ENCODE measurements at places on chromosomes 6 and 20.

DNA sequence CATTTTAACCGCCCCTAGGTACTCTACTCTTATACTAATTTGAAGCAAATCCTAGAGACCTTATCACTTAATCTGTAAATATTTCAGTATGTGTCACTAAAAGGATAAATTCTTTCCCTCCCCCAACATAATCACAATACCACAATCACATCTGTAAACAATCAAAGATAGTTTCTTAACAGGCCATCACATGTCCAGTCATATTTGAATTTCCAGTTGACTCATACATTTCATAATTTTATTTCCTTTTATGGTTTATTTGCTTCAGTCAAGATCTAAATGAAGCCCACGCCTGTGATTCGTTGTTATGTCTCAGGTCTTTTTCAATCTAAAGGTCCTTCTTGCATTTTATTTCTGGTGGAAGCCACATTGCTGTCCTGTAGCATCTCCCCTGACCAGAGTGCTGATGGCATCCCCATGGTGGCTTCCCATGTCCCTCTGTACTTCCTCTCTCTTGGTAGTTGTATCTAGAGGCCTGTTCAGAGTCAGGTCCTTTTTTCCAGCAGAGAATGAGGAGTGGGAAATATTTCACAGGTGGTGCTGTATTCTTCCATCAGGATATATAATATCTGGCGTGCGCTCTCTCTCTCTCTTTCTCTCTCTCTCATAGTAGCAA lies 128.6 kb upstream of the SLC22A23 start:
- DNase-seq = no peak

DNA sequence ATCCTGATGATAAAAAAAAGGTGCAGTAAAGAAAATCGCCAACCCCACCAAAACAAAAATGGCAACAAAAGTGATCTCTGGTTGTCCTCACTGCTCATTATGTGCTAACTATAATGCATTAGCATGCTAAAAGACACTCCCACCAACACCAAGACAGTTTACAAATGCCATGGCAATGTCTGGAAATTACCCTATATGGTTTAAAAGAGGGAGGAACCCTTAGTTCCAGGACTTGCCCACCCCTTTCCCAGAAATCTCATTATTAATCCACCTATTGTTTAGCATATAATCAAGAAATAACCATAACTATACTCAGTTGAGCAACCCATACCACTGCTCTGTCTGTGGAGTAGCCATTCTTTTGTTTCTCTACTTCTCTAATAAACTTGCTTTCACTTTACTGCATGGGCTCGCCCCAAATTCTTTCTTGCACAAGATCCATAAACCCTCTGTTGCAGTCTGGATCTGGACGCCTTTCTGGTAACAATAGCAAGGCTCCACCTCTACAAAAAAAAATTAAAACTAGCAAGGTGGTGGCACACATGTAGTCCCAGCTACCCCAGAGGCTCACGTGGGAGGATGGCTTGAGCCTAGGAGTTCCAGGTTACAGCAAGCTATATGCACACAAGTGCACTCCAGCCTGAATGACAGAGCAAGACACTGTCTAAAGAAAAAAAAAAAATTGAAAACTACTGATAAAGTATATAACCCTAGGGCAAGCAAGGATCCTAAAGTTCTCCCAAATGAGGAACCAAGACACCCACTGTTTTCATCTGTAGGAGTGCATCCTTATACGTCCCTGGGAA lies 278.8 kb upstream of the JARID2 start:
- DNase-seq = no peak

DNA sequence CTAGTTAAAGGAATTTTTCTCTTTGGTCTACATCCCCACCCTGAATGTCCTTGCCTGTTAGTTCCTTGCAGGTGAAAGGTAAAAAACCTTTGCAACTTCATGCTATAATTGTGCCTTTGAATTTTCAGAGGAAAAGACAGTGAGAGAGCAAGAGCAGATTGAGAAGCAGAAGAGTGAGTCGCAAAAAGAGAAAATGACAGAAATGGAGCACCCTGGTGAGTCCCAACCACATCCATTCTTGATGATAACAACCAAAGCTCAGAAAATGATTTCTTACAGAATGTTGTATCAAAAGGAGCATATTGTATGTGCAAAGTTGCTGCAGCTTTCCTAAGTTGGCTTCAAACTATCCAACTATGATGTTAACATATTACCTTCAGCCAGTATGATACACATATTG lies 165.2 kb upstream of the CENPW start:
- no peak for DNase-seq

GRCh38 chr20:13271977-13272975 lies 51.2 kb downstream of the ISM1 start:
- DNase-seq = no peak

- DNase-seq = no peak
Measured at GRCh38 chr6:150165020-150165702, 22.3 kb downstream of the PPP1R14C start.
